RKO (cell line): ENCODE measurements at places on chromosomes 6 and 20.

DNA sequence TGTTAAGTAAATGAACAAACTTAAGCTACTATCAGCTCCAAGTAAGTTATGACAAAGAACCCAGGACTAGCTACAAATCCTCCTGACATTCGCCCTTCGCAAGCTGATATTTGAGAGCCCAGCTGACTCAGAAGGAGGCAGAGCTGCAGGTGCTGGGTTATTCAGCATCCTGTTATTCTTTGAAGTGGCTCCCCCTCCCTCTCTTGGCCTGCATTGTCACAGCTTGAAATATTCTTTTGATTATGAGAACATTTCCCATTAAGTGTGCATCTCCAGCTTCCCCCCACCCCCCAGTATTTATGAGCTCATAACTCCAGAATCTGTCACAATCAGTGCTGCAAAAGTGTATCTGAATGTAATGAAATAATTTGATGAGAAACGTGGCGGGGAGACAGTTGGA is 78.8 kb upstream of the RALY start:
- DNase-seq, result peak; percentile 94

GRCh38 chr6:4635666-4636065 is 140.5 kb upstream of the CDYL start:
- no peak for DNase-seq

DNA sequence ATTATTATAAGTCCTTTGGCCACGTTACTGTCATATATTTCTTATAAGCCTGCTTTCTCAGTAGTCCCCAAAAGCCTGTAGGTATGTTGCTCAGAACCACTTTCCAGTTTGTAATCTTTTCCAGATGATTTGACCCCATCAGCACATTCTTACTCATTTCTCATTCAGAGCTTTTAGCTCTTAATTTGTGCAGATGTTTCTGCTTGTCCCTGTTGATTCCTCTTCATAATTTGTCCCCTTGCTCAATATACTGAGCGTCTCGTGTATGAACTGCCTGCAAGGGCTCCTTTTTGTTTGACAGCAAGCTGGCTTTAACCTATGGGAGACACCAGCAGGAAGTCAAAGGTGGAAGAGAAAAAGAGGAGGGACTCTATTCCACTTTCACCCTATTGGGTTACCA is 733.8 kb upstream of the GJE1 start:
- no peak for DNase-seq

DNA sequence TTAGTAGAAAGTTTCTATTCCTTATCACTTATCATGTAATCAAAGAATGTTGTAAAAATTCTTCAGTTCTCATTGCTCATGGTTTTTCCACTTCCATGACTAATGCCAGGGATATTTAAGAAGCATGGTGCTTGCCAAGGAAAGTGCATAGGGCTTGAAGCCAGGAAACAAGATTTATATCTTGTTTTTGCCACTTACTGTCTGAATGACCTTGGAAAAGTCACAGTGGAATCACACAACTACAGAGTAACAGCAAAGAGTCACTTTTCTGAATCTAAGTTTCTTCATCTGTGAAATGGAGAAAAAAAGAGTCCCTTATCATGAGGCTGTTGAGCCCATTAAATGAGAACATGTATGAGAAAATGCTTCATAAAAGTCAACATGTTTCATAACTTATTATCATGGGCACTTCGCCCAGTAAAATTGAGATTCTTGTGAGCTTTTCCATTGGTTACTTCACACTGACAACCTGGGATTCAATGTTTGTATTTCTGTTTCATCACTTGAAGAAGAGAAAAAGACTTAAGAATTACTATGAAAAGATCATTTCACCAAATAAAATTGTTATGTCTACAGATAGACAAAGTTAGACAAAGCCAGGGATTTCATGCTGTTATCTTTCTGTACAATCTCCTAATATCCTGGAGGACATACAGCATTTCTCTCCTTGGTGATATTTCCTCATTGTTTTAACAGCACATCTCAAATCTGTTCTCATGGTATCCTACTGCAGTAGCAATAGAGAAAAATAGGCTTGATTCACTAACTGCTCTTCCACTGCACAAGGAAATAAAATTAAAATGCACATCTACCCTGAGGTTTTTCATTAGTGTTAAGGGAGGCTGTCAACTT is 7.6 kb upstream of the BMP5 start:
- DNase-seq, result peak; percentile 42

- no peak for DNase-seq
Measured at GRCh38 chr6:109238396-109238795, 143.1 kb downstream of the CEP57L1 start.

- no peak for DNase-seq
Measured at GRCh38 chr6:165875946-165876345, 212.9 kb upstream of the PDE10A start.

GRCh38 chr20:43846516-43846905 is 68.1 kb upstream of the TOX2 start:
- no peak for DNase-seq

GRCh38 chr6:82275686-82276085 is 28.1 kb upstream of the IBTK start:
- no peak for DNase-seq

GRCh38 chr6:115969207-115969929 is 91.3 kb downstream of the FRK start:
- DNase-seq, result no peak

DNA sequence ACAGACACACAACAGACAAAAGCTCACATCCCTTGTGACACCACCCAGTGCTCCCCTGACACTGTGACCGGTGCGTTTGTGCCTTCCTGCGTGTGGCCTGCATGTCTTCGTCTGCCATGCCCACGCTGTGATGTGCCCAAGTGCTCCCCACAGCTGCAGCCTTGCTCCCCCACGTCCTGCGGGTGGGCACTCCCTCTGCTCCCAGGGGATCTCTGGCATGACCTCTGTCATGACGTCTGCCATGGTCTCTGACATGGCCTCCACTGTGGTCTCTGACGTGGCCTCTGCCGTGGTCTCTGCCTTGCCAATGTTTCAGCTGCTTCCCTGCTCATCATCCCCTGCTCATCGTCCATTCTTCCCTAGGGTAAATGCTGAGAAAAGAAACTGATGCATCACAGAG is 200.9 kb downstream of the DLL1 start:
- no peak for DNase-seq

- no peak for DNase-seq
Measured at GRCh38 chr6:41784581-41785171, 2.8 kb upstream of the TOMM6 start.

DNA sequence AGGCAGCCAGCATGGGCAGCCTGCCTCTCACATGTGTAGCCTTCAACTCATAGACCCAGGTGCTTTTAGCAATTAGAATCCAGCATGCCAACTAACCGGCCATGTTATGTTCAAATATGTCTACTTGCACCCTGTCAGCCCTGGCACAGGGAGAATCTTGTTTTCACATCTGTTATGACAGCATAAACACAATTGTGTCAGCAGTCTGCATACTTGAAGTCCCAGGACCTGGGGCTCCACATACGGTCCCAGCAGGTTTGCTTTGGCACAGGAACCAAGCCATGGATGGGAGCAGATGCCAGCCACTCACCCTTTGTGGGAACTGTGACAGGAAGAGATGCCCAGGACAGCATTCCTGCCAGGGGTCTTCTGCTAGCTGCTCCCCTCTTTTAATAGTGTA is 67.2 kb upstream of the SYNDIG1 start:
- DNase-seq, result no peak

GRCh38 chr6:38846844-38847243 is 131.7 kb downstream of the DNAH8 start:
- peak; percentile 51 for DNase-seq

GRCh38 chr6:133418108-133418507 is 177.0 kb downstream of the EYA4 start:
- no peak for DNase-seq

- no peak for DNase-seq
Measured at GRCh38 chr6:15020119-15020770, 225.6 kb upstream of the JARID2 start.

GRCh38 chr20:4809707-4810106 is 88.0 kb downstream of the PRND start:
- DNase-seq, result no peak

DNA sequence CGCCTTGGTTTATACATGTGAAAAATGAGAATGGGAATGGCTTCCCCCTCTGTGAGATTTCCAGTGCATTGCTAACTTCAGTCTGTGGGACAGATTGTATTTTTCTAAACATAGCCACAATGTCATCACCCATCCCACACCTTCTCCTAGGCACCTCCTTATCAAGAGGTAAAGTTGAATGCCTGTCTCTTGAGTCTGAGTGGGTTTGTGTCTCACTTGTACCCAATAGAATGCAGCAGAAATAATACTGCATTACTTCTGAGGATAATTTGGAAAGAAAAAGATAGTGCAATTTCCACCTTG is 27.9 kb downstream of the RIN2 start:
- DNase-seq, result no peak
